ENCODE measurements at places on chromosomes 7 and 10. TPM values are rescaled to one million over a fixed set of nuclear protein-coding genes. Genes with fewer than 3 reads are reported as not detected.

Gene C10orf105
- not detected for total RNA-seq

Gene SPDYE9
- total RNA-seq: not detected

Gene AUTS2
- 0.03 TPM for total RNA-seq

Gene BAG3
- 19.7 TPM for total RNA-seq

Gene AMPH
- total RNA-seq: not detected

Gene ADAM12
- 3.3 TPM for total RNA-seq

Gene GPER1
- total RNA-seq: not detected

Gene IKZF1
- total RNA-seq: not detected

Measured in SJSA1 (cell line).